Fibroblast of lung (primary cell): ENCODE measurements at places on chromosomes 13 and 19.

GRCh38 chr19:12766051-12766521, 9.3 kb downstream of the HOOK2 start:
- DNase-seq, result peak; percentile 80

GRCh38 chr19:1400281-1401137, 833 bp downstream of the GAMT start:
- no peak for DNase-seq

DNA sequence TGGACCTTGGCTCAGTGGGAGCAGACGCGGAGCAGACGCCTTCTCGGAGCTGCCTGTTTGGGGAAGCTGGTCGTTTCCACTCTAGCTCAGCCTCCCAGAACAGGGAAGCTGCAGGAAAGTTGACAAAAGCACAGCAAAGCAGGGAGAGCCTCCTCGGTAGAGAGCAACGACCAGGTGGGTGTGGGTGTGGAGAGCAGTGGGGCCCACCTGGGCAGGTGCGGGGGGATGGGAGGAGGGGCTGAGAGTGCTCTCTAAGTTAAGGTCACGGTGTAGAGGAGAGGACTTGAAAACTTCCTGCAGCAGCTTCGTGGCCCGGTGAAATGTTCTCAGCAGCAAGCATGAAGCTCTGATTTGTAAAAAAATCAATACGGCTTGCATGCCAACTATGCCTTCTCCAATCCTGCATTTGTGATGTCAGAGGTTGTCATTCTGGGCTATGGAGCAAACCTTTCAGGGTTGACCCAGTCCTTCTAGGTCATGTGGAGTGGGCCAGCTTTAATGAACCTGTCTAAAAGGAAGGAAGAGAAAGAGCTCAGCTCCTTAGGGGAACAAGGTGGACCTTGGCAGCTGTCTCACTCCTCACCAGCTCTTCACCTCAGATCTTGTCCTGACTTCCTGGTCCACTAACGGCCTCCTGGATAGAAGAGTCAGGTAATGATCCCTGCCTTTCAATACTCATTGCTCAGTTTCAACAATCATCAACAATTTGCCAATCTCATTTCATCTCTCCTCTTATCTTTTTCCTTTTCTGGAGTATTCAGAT, 85.8 kb upstream of the UBL3 start:
- no peak for DNase-seq

DNA sequence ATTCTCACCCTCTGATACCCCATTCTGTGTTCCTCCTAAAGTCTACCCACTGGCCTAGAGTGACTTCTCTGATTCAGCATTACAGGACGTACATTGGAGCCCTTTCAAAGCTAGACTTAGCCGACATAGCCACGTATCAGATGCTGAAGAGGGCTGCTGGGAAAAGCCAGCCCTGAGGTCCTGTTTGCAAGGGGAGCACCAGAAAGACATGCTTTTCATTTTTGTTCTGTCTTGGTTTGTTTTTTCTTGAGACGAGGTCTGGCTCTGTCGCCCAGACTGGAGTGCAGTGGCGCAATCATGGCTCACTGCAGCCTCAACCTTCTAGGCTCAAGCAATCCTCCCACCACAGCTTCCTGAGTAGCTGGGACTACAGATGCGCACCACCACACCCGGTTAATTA, 6.3 kb upstream of the ZSWIM4 start:
- peak; percentile 93 for DNase-seq

DNA sequence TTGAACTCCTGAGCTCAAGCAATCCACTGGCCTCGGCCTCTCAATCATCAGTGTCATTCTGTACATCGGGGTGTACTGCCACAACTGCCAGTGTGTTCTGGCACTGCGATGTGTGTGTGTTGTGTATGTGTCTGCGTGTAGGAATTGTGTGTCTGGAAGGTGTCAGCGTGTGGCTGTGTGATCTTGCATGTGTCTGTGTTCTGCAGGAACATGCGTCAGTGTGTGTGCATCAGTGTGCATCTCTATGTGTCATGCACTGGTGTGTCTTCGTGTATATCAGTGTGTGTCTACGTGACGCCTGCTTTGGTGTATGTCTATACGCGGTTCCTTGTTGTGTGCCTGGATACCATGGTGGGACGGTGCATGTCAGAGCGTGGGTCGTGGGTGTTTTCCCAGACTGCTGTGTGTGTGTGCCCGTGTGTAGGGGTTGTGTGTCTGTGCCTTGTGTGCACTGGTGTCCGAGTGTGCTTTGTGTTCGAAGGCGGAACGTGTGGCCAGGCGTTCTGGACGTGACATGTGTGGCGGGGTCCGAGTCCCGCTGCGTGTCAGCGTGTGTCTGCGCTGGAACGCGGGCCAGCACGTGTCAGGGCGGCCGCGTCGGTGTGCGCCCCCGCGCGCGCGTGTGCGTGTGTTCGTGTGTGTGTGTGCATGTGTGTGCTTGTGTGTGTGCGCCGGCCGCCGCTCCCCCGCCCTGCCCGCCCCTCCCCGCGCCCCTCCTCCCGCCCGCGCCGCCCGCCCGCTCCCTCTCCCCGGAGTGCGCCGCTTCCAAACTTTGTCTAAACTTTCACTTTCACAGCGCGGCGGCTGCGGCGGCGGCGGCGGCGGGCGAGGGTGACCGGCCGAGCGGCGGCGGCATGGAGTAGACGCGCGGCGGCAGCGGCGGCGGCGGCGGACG, at the start of gene NFIX:
NFIX (plus strand) TSS at position 775 of the 895 bp plus-strand sequence. CDS start 363 bp downstream, outside the sequence.
- peak; percentile 59 for DNase-seq

DNA sequence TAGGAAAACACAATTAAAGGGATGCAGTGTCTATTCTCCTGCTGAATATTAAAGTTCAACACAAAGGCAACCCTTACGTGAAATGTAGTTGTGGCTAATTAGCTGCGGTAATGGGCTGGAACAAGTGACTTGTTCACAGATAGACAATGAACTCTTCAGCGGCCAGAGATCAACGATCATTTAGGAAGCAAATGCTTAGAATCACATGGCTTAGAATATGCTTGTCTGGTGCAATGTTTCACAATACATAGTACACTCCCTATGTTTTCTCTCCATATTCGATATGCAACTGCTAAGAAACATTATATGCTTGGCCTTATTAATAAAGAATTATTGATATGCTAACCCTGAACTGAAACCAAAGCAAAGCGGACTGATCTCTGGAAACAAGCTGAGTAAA, 25.7 kb upstream of the MTUS2 start:
- DNase-seq, result no peak

- no peak for DNase-seq
Measured at GRCh38 chr19:43501661-43502418, 2.7 kb downstream of the PHLDB3 start.

- no peak for DNase-seq
Measured at GRCh38 chr19:18045307-18046050, 37.5 kb downstream of the ARRDC2 start.

DNA sequence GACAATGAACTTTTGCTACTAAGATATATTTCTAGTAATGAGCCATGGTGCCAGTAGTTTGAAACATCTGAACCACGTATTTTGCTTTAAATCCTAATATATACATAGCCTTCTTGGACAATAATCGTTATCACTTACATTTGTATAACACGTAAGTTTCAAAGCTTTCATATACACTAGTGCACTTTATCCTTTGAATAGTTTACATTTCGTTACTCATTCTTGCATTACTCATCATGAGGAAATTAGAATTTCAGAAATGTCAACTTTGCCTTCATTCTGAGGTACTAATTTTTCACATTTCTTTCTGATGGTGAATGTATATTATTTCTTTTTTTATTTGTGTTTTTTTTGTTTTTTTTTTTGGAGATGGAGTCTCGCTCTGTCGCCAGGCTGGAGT, 5.8 kb downstream of the KBTBD7 start:
- DNase-seq, result peak; percentile 74

DNA sequence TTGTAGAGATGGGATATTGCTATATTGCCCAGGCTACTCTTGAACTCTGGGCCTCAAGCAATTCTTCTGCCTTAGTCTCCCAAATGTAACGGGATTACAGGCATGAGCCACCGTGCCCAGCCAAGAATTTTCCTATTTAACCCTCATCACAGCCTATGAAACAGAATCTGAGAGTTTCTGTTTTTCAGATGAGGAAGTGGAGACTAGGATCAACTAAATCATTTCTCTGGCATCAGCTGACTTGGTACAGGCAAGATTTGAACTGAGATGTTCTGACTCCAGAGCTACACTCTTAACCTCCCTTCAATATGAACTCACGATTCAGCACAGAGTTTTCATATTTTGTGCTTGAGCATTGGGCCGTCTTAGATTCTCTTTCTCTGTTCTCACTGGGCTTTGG, 8.1 kb downstream of the ZNF460 start:
- DNase-seq, result no peak

DNA sequence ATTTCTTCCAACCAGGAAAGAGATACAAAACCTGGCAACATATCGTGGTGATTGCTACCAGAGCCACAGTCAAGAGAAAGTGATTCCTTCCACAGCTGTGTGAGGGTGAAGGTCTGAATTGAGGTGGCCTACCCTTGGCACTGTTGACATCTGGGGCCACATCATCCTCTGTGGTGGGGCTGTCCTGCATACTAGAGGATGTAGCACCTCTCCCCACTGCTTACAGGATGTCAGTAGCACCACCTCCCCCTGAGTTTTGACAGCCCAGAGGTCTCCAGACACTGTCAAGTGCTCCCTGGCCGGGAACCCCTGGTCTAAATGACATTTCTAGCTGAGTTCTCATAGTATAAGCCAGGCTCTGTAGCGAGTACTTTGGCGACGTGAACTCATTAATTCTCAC, 15.5 kb downstream of the PTGER1 start:
- no peak for DNase-seq

DNA sequence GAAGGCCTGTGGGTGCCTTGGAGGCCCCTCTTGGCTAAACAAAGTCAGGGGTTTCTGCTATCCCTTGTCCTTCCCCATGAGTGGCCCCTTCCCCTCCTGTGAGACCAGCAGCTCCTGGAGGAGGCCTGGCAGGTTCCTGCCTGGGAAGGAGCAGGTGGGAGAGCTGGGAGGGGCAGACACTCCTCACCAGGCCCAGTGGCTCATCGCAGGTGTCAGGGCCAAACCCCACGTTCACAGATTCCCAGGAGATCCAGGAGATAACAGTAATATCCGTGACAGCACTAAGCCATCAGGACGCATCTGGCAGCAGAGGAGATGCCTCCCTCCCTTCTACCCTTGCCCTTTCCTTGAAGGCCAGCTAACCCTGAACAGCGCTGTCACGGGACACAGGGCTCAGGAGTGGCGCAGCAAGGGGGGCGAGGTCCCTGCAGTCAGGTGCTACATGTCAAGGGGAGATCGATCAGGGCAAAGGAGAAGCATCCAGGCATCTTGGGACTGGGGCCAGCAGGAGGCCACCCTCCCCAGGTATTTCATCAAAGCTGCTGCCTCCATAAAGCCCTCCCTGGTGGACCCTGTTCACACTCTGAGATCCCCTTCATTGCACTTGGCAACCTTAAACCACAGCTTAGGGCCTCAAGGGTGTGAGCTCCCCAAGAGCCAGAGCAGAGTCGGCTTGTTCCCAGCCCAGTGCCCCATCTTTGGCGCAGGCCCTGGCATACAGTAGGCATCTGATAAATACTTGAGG, 4.8 kb downstream of the CEBPA start:
- DNase-seq, result no peak

DNA sequence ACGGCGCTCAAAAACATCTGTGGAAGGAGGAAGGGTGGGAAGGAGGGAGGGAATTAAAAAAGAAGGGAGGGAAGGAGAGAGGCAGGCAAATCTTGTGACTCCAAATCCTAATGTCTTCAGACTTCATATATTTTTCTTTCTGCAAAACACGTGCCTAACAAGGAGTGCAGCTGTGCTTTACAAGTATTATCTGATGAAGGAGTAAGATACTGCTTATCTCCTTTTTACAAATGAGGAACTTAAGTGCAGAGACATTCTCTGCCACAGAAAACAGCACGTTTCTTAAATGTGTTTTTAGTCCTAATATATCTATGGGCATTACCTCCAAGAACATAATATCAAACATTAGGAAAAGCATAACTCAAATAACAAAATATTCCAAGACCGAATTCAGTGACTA, 6.5 kb downstream of the FLT3 start:
- DNase-seq, result no peak

GRCh38 chr19:29634002-29634401, 27.9 kb downstream of the POP4 start:
- no peak for DNase-seq

DNA sequence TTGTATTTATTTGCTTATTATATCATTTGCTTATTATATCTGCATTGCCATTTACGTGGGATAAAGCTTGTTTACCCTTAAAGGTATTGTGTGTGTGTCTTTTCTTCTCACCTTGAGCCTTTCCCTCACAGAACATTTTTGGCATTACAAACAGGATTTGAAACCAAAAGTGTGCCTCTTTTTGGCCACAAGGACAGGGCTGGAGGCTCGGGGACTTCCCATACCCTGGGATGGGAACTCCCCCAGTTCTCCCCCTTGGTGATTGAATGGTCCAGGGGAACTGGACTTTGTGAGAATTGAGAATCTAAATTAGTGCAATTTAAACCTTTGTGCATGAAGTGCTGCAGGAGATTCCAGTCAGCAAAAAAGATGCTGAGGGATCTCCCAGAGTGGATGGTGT, 2.4 kb upstream of the ZNF506 start:
- DNase-seq, result no peak

- DNase-seq, result no peak
Measured at GRCh38 chr19:45897261-45897812, 5.1 kb downstream of the MYPOP start.

GRCh38 chr13:24038405-24038804, 122.1 kb upstream of the SPATA13 start:
- DNase-seq, result peak; percentile 35

GRCh38 chr13:93955904-93956303, 523.6 kb downstream of the DCT start:
- no peak for DNase-seq

GRCh38 chr13:33644581-33645543, 173.1 kb upstream of the RFC3 start:
- peak; percentile 18 for DNase-seq

- DNase-seq, result no peak
Measured at GRCh38 chr13:81917810-81918209, 1576.9 kb upstream of the SPRY2 start.

GRCh38 chr13:25923217-25924085, 128.4 kb downstream of the SHISA2 start:
- no peak for DNase-seq

GRCh38 chr13:20658451-20659040, 45.0 kb upstream of the IL17D start:
- no peak for DNase-seq

DNA sequence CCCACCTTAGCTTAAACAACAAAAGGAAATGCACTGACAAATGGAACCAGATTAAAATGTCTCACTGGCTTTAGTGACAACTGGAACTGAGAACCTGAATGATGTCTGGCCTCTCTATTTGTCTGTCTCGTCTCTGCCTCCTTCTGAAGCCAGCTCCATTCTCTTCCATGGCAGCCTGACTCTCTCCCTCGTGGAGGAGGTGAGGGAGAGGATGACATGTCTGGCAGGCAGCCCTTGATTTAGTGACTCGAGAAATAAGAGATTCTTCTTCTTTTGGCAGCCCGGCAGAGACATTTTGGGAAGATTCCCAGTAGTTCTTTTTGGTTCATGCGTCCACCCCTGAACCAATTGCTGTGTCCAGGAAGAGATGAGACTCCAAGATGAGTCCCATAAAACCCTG, 131.7 kb downstream of the KLF5 start:
- DNase-seq, result peak; percentile 11

- DNase-seq, result no peak
Measured at GRCh38 chr19:2063824-2064223, 12.8 kb upstream of the MKNK2 start.
